Stimulated activated CD4-positive, alpha-beta T cell treated with anti-CD3 and anti-CD28 coated beads, Interleukin-1b, Interleukin-23, amount 100 ng/mL, for 1 hour (primary cell): ENCODE measurements at places on chromosomes 3 and 15.
A peak's percentile ranks its signal among the peaks of the same experiment; 100 is the strongest.

DNA sequence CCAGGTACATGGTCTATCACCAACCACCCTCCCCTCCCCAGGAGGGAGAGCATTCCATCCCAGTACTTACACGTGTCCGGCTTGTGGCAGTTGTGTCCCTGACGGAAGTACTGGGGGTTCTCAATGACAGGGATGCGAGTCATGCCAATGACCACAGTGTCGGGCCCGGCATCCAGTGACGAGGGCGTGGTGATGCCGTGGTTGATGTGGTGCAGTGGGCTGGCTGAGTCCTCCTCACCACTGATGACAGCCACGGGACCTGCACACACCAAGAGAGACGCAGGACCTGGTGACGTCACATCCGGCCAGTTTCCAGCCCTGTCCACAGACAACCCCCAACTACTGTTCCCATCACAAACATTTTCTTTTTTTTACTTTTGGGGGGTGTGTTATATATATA lies 223.8 kb downstream of the NTRK3 start:
- no peak for DNase-seq

GRCh38 chr3:129936757-129937156 lies 37.8 kb upstream of the TRH start:
- DNase-seq = no peak

- DNase-seq = no peak
These were observed 136.5 kb downstream of the ZNF609 start for GRCh38 chr15:64596701-64597476.

- no peak for DNase-seq
These were observed 35.4 kb downstream of the LARP6 start for GRCh38 chr15:70818580-70818979.

DNA sequence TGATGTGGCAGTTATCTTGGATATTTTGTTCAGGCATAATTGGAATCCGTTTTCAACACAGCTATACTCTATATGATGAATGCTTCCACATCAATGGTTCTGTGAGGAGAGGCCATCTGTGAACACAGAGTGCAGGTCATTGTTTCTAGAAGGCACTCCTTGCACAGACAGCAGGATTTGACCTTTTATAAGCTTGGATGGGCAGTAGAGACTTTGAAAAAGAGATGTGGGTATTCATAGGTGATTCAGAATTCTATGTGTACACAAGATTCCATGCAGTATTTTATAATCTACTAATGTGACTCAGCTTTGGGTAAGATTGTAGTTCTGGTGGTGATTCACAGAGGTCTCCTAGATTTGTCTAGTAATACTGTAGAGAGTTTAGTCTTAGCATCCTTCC lies 12.5 kb downstream of the ARPP21 start:
- DNase-seq = no peak

GRCh38 chr3:248864-249520 lies 52.4 kb downstream of the CHL1 start:
- no peak for DNase-seq

DNA sequence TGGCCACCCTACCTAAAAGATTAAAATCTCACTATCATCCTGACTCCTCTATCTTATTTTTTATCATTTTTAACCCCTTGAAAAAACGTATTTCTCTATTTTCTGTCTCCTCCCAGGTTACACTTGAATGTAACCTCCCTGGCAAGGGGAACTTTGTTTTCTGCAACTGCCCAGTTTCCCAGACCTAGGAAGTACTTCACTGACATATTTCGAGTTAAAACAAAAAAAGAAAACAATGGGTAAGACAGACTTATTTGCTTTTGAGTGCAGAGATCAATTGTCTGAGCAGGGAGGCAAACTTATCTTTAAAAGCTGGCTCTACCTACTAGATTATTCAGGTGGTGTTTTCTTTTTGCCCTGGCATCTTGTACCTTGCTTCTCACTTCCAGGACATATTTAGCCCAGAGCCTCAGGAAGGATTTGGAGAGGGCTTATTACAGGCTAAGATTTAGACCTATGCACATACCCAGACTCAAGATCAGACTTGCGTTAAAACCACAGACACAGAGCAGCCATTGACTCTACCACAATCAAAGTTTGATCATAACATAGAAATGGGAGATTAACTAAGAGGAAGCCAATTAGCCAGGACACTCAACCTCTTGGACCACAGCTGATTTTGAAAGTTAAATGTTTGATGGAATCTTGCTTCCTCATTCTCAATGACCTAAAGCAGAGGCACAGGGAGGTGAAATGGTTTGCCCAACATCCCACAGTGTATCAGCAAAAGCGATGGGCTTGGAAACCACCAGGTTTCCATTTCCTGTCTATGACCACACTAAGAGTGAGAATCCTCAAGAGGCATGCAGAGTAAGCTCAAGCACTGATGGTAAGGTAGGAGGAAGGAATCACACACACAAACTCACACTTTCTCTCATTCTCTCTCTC lies 169.5 kb upstream of the THBS1 start:
- DNase-seq = no peak

DNA sequence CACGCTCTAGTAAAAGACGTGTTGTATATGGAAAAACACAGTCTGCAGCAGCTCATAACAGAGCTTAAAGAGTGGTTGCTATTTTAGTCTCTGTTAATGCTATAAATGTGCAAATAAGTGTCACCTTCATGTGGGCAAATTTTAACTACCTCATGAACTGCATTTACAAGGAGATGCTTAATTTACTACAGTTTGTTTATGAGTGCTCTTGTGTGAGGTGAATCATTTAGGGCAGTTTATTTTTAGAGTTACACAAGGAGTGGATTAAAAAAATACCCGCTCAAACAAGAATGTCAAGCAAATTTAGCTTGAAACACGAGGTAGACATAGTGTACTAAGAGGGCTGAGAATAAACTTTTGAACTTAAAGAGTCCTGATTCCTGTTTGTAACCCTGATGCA lies 579.0 kb downstream of the MFSD1 start:
- DNase-seq = no peak

DNA sequence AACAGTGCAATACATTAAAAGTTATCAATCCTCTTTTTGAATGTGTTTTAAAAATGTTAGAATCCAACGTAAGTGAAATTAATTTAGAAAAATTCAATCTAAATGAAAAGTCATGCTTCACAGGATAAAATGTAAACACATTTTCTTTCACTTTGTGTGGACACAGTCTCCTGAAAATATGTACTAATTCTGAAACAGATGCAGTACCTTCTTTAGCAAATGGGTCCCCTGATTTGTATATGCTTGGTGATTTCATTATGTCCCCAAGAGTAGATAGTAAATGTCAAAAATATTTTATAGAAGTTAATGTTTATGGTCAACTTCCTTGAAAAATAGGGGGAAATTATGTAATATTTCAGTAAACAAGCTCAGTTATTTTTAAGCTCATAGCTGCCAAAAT lies 28.9 kb downstream of the FOXP1 start:
- DNase-seq = no peak

GRCh38 chr3:178343433-178344038 lies 192.7 kb upstream of the KCNMB2 start:
- no peak for DNase-seq

DNA sequence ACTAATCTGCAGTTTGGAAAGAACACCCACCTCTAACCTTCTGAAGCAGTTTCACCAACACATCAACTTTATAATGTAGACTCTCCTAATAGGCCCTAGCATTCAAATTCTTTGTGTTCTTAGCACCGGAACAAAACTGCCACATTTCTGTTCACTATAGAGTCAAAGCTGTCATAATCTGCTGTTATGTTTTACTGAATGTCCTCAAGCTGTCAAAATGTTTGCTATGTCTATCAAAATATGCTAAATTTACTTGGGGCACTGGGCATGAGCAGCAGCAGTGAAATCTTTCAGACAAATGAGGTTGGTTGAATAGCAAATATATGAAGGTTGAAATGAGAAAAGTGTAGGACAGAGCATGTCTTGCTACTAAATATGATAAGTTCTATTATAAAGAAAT lies 1.9 kb downstream of the WDR49 start:
- DNase-seq = no peak

GRCh38 chr15:73704869-73705645 lies 20.9 kb downstream of the CD276 start:
- DNase-seq = peak; percentile 33

DNA sequence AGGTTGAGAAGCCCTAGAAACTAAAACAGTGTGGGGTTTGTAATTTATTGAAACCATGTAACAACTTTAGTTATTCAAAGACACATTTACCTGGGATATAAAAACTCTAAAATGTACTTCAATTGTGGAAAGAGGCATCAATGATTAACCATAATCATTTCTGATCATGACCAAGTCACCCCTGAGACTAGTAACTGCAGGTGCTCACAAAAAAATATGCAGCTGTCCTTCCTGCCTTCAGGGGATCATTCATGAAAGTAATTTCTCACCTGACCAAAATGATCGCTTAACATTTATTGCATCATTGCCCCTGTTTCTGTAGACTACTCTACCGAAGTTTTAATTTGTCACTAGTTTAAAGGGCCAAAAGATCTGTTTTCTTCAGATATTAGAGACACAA lies 9.0 kb downstream of the ACP3 start:
- no peak for DNase-seq

GRCh38 chr3:128556907-128557306 lies 63.9 kb upstream of the GATA2 start:
- DNase-seq = no peak

GRCh38 chr3:184659797-184660301 lies 52.0 kb downstream of the MAGEF1 start:
- no peak for DNase-seq

DNA sequence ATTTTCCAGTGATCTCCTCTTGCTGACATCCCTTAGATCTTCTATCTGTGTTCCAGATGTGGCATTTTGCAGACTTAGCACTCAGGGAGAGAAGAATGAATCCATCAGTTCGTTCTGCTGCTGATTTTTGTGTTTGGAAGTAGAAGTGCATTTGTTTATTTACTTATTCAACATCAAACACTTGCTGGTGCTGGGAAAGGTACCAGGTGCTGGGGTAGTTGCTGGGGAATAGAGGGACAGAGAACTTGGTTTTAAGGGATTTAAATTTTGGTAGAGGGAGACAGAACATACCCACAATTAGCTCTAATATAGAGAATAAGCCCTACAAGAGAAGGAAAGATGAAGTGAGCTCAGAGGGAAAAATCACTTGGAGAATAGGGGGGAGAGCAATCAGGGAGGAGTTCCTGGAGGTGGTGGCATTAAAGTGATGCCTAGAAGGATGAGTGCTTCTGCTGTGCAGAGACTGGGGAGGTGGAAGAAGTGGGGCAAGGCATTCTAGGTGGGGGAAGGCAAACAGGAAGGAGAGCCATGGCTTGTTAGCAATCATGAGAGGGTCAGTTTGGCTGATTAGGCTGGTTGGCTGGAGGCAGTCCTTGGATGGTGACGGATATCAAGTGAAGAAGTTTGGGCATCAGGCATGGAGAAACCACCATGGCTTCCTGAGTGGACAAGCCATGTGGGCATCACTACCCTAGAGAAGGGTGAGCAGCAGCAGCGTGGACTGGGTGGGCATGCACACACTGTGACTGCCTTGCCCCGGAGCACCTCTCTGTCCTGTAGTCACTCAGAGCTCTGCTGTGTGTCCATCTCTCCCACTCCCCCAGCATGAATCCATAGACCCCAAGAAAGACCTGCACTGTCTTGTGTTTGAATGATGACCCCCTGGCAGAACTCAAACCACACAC lies 197.3 kb downstream of the OPA1 start:
- no peak for DNase-seq

GRCh38 chr3:13536432-13536831 lies 12.5 kb upstream of the FBLN2 start:
- DNase-seq = no peak

DNA sequence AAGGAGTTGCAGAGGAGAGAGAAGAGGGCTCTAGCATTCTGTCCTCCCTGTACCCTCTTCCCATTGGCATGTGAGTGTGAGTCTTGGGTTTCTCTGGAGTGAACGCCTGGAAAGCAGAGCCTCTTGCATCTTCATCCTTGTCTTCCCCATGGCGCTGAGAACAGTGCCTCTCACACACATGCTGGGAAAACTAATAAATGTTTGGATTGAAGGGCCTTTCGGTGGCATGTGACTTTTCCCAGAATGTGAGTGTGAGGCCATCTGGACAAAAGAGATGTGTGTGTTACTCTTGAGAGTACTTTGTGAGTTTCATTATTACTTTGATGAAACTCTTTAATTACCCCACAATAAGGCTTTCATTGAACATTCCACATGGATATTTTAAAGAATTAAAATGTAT lies 122.3 kb downstream of the MITF start:
- no peak for DNase-seq

DNA sequence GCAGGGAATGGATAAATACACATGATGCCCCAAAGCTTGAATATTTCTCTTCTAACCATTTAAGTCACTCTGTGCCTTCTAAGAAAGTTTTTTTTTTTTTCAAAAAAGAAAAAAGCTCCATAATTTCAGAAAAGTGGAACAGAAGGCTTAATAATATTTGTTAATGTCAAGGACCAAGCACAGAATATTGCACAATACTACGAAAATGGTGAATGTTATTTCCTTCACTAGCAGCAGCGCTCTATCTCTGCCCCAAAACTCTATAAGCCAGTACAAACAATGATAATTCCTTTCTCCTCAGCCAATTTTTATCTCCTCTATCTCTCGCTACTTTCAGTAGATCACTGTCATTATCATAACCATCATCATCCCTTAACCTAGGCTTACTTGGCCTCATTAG lies 72.7 kb downstream of the FEZF2 start:
- no peak for DNase-seq

DNA sequence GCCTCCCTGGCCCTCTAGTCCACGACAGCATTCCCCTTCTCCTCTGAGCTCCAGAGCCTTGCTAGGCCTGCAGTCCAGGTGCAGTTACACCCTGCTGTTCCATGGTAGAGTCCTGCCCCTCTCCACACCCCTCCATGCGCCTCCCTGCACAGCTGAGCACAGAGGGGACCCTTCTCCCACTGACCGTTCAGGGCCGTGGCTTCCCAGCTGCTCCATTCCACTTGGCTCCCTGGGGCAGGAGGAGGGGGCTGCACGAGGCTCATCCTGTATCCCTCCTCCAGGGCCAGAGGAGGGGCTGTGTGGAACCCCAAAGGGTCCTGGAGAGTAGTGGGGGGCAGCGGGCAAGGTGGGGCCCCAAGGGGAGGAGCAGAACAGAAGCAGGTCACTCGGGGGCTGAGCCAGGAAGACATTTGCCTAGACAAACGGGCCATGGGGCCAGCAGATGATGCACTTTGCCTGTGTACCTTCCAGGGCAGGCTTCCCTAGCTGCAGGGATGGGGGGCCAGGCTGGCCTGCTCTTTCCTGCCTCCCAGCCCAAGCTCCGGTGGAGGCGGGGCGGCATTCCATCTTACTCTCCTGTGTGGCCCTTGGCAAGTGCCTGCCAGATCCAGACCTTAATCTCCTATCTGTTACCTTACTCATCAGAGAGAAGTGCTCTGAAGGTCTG lies 20.7 kb upstream of the GOLGA6C start:
- no peak for DNase-seq

DNA sequence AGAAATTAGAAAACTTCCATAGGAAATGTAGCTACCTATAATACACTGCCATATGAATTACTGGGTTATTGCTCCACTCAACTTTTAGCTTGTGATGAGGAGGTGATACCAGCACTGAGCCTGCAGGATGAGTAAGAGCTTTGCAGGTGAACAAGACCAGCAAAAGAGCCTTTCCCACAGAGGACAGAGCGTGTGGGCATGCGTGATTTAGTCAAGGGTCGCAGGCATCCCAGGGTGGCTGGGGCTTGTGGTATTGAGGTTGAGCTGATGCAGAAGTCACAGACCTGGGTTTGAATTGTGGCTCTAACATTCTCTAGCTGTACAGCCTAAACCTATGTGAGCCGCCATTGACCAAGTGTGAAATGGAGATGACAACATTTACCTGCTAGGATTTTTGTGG lies 5.6 kb downstream of the NRROS start:
- DNase-seq = no peak
